ENCODE measurements at places on chromosomes 4 and X. TPM values are rescaled to one million over a fixed set of nuclear protein-coding genes. Genes with fewer than 3 reads are reported as not detected.

DNA sequence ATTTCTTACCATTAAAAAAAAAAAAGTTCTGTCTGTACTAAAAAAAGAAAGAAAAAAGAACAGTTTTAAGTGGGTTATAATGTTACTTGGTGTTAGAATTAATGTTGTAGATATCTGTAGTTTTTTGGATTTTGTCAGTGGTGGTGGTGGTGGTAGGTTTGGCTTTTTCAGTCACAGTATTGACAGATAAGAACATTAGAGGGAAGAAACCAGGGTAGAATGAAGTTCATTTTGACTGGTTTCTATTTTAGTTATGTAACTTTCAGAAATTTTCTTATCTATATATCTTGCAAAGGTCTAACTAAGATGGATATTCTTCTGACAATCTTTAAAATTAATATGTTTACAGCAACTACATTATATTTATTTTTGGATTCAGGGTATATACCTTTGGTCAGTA, 105.4 kb downstream of the FBXW7 start:
- H3K27ac ChIP-seq = no peak overlapping the region
- peaks cover 4% of the 10 kb centered on the region for H3K36me3 ChIP-seq
- DNase-seq = no peak
- no peak overlapping the region for H3K4me3 ChIP-seq
- no peaks in the 10 kb centered on the region for H3K27me3 ChIP-seq

- no peak overlapping the region for H3K27ac ChIP-seq
- no peak for DNase-seq
- no peak overlapping the region for H3K4me3 ChIP-seq
- no peaks in the 10 kb centered on the region for H3K4me1 ChIP-seq
- H3K27me3 ChIP-seq = peaks cover 4% of the 10 kb centered on the region
Observed at GRCh38 chrX:18170910-18171309, 49.8 kb downstream of the BEND2 start.

DNA sequence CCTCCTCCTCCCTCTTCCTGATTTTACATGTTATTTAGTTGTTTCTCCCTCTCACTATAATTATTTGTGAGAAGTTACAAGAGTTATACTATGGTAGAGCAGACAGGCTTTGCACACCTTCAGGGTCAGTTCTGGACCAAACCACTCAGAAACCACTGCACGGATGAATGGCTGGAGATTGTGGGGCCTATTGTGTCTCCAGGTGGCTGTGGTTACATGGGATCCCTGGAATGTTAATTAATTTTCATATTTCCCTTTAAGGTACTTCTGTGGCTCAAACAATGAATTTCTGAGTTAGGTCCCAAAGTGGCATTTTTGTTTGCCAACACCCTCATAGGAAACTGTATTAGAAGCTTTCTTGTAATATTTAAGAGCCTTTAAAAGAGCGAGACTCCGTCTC, 151.9 kb downstream of the BMPR1B start:
- no peak for DNase-seq
- H3K4me3 ChIP-seq = no peak overlapping the region
- H3K27me3 ChIP-seq = peaks cover 4% of the 10 kb centered on the region
- peaks cover 6% of the 10 kb centered on the region for H3K4me1 ChIP-seq
- H3K27ac ChIP-seq = no peak overlapping the region

GRCh38 chr4:143668930-143669552, 31.4 kb downstream of the FREM3 start:
- DNase-seq = no peak
- H3K4me1 ChIP-seq = no peaks in the 10 kb centered on the region
- no peaks in the 10 kb centered on the region for H3K36me3 ChIP-seq
- H3K27ac ChIP-seq = no peak overlapping the region

GRCh38 chr4:73257234-73257633, 1.4 kb downstream of the ANKRD17 start:
- peak overlapping the region; percentile 97 for H3K4me3 ChIP-seq
- peaks cover 6% of the 10 kb centered on the region for H3K36me3 ChIP-seq

DNA sequence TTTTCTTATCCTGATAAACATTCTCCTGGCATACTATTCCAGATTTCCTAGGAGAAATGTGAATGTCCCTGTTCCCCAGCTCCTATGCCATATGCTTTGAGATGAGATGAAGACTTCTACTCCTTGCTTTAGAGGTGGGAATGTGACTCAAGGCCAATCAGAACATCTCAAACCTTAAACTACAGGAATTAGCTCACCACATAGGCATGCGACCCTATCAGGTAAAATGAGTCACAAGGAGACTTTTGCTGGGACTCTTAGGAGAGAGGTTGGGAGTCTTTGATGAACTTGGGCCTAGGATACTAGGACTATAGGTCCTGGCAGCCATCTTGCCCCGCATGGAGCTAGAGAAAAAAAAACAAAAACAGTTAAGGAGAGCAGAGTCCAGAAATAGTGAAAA, 5.8 kb upstream of the USO1 start:
- H3K27me3 ChIP-seq = no peaks in the 10 kb centered on the region
- no peak overlapping the region for H3K4me3 ChIP-seq
- H3K27ac ChIP-seq = peak overlapping the region; percentile 47

- H3K27ac ChIP-seq = no peak overlapping the region
- no peaks in the 10 kb centered on the region for H3K4me1 ChIP-seq
- H3K27me3 ChIP-seq = no peaks in the 10 kb centered on the region
- H3K4me3 ChIP-seq = no peak overlapping the region
Observed at GRCh38 chr4:159422626-159423025, 319.7 kb downstream of the RAPGEF2 start.

DNA sequence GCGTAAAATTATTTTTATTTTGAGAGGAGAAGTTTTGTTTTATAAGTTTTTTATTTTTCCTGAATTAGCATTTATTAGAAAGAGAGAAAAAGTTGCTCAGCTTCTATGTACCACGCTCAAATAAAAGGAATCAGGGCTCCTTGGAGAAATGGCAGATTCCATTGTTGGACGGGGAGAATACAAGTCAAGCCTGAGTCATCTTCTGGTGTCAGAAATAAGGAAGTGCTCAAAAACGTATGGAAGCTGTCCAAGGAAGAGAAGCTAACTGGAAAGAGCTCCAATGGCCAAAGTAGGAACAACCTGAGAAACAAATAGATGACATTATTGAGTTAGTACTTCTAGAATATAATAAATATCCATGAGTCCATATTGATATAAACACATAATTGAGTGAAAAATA, 89.3 kb upstream of the NEIL3 start:
- H3K4me1 ChIP-seq = no peaks in the 10 kb centered on the region
- no peaks in the 10 kb centered on the region for H3K36me3 ChIP-seq
- H3K4me3 ChIP-seq = no peak overlapping the region
- no peak for DNase-seq

GRCh38 chrX:107204068-107204605, 2.1 kb downstream of the NUP62CL start:
- DNase-seq = no peak
- no peak overlapping the region for H3K27ac ChIP-seq
- H3K4me3 ChIP-seq = no peak overlapping the region

DNA sequence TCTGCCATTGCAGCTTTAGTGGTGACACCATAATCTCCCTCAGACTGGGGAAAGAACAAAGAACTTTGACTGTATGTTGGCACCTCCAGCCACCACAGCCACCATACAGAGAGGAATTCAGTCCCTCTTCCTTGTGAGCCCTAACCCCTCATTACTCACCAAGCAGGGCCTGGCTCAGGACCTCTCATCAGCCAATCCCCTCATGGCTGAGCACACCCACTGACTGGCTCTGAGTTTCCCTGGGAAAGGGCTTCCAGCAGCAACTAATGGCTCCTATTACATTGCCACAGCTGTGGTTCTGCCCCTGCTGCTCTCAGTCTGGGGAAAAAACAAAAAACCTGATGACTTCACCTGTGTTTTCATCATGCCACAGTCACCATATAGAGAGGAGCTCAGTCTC, 1482.6 kb downstream of the FAM133A start:
- H3K27me3 ChIP-seq = no peaks in the 10 kb centered on the region

GRCh38 chrX:65644621-65645289, 22.7 kb upstream of the MSN start:
- H3K36me3 ChIP-seq = no peaks in the 10 kb centered on the region
- H3K27me3 ChIP-seq = no peaks in the 10 kb centered on the region
- no peak overlapping the region for H3K4me3 ChIP-seq
- no peak overlapping the region for H3K27ac ChIP-seq

DNA sequence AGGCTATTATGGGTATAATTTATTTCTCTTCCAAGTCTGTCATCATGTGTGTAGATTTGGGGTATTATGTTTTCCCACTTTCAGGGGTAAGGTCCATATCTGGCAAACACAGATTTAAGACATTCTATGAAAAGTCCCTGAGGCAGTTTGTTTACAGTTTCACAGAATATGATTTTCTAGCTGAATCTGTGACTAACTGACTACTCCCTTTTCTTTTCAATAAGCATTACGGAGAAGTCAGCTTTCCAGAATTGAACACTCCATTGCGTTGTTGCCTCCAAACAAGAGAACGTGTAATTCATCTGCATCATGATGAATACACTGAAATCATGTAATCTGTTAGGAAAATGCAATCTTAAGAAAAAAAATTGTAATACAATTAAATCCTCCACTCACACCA, 226.7 kb upstream of the SFRP2 start:
- no peak overlapping the region for H3K4me3 ChIP-seq
- H3K4me1 ChIP-seq = no peaks in the 10 kb centered on the region
- peaks cover 6% of the 10 kb centered on the region for H3K27me3 ChIP-seq
- no peak for DNase-seq
- no peaks in the 10 kb centered on the region for H3K36me3 ChIP-seq

- no peaks in the 10 kb centered on the region for H3K27me3 ChIP-seq
- H3K27ac ChIP-seq = no peak overlapping the region
- no peaks in the 10 kb centered on the region for H3K36me3 ChIP-seq
- H3K4me3 ChIP-seq = no peak overlapping the region
- no peak for DNase-seq
Observed at GRCh38 chr4:157713342-157713741, 459.5 kb downstream of the GASK1B start.

GRCh38 chr4:108426493-108426892, 193.9 kb upstream of the RPL34 start:
- H3K4me1 ChIP-seq = peaks cover 4% of the 10 kb centered on the region
- H3K36me3 ChIP-seq = no peaks in the 10 kb centered on the region
- no peak overlapping the region for H3K27ac ChIP-seq
- DNase-seq = no peak

DNA sequence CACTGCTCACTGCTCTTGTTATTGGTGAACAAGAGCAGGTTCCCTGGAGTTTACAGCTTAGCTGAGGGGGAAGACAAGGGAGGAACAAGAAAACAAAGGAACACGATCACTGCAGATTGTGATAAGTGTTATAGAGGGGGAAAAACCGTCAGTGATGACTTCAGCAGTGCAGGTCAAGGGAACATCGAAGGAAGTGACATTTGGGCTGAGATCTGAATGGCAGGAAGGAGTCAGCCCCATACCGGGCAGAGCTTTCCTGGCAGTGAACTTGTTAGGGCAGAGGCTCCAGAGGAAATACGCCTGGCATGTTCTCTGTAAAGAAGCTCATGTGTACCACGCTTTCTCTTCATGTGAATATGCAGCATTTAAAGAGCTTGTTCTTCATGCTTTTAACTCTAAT, 78.1 kb downstream of the LDB2 start:
- no peak overlapping the region for H3K4me3 ChIP-seq
- H3K36me3 ChIP-seq = no peaks in the 10 kb centered on the region
- no peak overlapping the region for H3K27ac ChIP-seq
- DNase-seq = no peak
- H3K4me1 ChIP-seq = no peaks in the 10 kb centered on the region

GRCh38 chr4:6365545-6366086, 96.0 kb downstream of the WFS1 start:
- no peak for DNase-seq
- H3K4me1 ChIP-seq = no peaks in the 10 kb centered on the region
- peaks cover 47% of the 10 kb centered on the region for H3K27me3 ChIP-seq
- no peak overlapping the region for H3K27ac ChIP-seq
- H3K36me3 ChIP-seq = no peaks in the 10 kb centered on the region

DNA sequence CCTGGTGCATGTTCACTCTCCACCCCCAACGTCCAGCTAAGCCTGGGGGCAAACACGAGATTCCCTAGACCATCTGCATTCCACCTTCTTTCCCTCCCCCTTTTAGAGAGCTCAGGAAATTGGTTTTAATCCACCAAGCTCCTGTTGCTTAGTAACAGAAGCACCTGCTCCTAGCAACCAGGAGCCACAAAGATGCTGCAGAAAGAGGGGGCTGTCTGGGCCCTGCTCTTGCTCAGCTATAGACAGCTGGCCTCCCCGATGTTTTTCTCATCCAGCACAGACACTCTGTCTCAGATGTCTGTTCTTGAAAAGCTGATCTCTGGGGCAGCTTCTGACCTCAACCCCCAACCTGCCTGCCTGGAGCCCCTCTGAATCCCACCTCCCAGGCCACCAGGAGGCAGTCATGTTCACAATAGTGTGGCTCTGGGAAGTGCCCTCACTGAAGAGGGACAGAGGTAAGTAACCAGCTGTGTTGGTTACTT, 71.5 kb downstream of the SLC16A2 start:
- no peaks in the 10 kb centered on the region for H3K27me3 ChIP-seq
- no peaks in the 10 kb centered on the region for H3K36me3 ChIP-seq

GRCh38 chrX:53116101-53116500, 22.2 kb downstream of the KANTR start:
- peaks cover 7% of the 10 kb centered on the region for H3K4me1 ChIP-seq
- peaks cover 4% of the 10 kb centered on the region for H3K36me3 ChIP-seq
- no peak for DNase-seq
- H3K27me3 ChIP-seq = no peaks in the 10 kb centered on the region

DNA sequence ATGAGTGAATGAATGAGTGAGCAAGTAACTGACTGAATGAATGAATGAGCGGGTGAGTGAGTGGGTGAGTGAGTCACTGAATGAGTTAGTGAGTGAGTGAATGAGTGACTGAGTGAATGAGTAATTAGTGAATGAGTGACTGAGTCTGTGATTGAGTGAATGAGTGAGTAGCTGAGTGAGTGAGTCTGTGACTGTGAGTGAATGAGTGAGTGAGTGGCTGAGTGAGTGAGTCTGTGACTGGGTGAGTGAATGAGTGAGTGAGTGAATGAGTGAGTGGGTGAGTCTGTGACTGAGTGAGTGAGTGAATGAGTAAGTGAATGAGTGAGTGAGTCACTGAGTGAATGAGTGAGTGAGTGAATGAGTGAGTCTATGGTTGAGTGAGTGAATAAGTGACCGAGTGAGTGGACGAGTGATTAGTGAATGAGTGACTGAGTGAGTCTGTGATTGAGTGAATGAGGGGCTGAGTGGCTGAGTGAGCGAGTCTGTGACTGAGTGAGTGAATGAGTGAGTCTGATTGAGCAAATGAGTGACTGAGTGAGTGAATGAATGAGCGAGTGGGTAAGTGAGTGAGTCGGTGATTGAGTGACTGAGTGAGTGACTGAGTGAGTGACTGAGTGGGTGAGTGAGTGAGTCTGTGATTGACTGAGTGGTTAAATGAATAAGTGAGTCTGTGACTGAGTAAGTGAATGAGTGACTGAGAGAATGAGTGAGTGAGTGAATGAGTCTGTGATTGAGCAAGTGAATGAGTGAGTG, 223.0 kb upstream of the PSAPL1 start:
- peaks cover 10% of the 10 kb centered on the region for H3K27me3 ChIP-seq
- no peak for DNase-seq
- no peak overlapping the region for H3K4me3 ChIP-seq
- no peak overlapping the region for H3K27ac ChIP-seq
- peaks cover 1% of the 10 kb centered on the region for H3K4me1 ChIP-seq

Gene MAGEA3
- total RNA-seq = not detected

Gene CT83
- not detected for total RNA-seq

Gene MAGEA11
- total RNA-seq = not detected

Gene WNK3
- total RNA-seq = 0.21 TPM

Gene PAQR3
- 25.5 TPM for total RNA-seq

Gene PRR32
- total RNA-seq = not detected

Gene HSFX4
- not detected for total RNA-seq

Gene STOX2
- total RNA-seq = 0.37 TPM

Gene CAMK2D
- 31.6 TPM for total RNA-seq

Measured in T-helper 17 cell (primary cell).